ENCODE measurements at places on chromosomes 3 and 15.
A peak's percentile ranks its signal among the peaks of the same experiment; 100 is the strongest.

- no peak for DNase-seq
Measured at GRCh38 chr3:195105389-195105788, 165.6 kb downstream of the XXYLT1 start.

DNA sequence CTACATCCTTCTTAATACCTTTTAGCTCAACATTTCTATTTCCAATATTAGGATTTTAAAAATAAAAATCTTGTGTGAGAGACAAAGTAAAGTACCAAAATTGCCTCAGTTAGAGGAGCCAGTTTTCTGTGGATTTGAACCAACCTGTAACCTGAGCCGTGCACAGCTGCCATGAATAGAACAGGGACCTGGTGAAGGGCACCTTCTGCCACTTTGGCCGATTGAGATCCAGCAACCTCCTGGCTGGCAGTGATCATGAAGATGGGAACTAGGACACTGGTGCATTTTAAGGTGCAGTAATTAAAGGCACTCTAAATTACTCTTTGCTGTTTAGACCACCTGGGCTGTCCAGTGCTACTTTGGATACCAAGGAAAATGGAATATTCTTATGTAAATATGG is 34.3 kb upstream of the TRAK1 start:
- peak; percentile 1 for DNase-seq

DNA sequence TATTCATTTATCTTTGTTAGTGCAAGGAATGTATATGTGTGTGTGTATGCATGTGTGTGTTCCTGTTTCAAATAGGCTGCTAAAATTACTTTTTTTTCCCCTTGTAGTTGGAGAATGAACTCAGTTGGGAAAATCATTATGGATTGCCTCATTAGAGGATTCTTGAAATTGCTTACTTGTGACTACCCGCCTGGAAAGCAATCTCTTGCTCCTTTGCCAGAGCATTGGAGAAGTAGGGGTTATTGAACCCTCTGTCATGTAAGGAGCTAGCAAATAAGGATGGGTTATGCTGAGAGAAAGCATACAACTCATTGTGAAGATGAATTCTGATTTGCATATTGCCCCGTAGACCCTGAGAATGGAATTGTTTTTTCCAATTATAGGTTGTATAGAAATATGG is 474.5 kb downstream of the CADM2 start:
- DNase-seq = no peak

- no peak for DNase-seq
Measured at GRCh38 chr3:62587579-62588031, 214.3 kb upstream of the FEZF2 start.

GRCh38 chr3:127791221-127791913 is 30.9 kb downstream of the MGLL start:
- DNase-seq = peak; percentile 58

GRCh38 chr3:171812811-171813210 is 2.5 kb upstream of the PLD1 start:
- no peak for DNase-seq

- no peak for DNase-seq
Measured at GRCh38 chr3:16886303-16886683, 1.5 kb downstream of the PLCL2 start.

GRCh38 chr3:38549957-38550840 is 54.1 kb downstream of the EXOG start:
- no peak for DNase-seq

Data from NCI-H1417 (cell line).